Activated T-cell treated with anti-CD3 and anti-CD28 coated beads, Interleukin-2, amount 50 U/mL, for 4 hours (primary cell): ENCODE measurements at places on chromosomes 2 and 18. TPM values are rescaled to one million over a fixed set of nuclear protein-coding genes. Genes with fewer than 3 reads are reported as not detected.

The CCDC102B gene
- 1.5 TPM for total RNA-seq

The STK36 gene
- 18.3 TPM for total RNA-seq

DNA sequence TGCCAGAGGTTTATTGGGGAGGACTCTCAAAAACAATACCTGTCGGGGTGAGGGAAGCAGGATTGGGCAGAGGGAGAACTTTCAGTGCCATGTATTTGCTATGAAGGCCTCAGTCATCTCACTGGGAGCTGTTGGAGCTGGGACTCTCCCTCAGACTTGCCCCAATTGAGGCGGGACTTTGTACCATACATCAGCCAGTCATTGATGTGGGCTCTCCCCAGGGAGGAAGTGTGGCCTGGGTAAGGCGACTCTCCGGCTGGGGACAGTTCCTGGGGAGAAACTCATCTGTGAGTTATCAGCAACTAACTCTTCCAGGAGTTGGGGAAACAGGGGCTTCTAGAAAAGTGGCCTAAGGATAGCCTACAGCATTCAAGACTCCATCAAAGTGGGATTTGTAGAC lies 66.5 kb downstream of the FTCDNL1 start:
- no peak for DNase-seq

DNA sequence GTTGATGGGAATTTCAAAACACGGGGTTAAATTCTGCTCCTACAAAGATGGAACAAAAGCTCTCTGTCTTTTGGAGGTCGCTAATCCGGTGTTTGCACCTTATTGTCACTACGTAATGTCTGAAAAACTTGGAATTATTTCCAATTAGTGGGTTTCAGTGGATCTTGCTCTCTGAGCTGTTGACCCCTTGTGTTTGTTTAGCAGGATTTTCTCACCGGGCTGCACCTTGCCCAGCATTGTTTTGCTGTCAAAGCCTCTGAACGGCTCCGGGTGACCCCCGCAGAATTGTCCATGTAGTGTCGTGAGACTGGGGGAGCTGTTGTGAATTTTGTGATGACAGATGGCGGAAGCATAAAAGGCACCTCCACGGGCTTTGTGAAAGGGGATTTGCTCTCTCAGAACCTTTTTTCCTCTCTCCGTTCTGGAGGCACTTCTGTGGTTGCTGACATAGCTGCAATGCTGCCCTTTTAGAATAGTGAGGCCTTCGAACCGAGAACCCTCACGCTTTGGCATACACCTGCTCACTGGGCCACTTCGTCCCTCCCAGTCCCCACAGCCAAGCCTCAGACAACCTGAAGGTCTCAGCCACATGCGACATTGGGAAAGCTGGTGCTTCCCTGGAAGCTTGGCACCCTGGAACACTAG lies 129.4 kb downstream of the ACOXL start:
- no peak for DNase-seq

DNA sequence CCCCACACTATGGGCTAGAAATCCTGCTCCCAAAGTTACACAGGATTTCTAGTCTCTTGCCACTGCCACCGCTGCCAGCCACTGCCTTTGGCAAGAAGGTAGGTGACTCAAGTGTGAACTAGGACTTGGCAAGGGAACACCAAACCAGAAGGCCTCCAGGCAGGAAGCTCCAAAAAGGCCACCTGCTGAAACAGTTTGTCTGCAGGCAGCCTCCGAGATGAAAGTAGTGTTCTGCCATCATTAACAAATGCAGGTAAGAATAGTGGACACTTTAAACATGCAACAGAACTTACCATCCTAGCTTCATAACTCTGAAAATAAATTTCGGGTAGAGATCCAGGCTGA lies 3.9 kb downstream of the ANKRD44 start:
- DNase-seq, result no peak

DNA sequence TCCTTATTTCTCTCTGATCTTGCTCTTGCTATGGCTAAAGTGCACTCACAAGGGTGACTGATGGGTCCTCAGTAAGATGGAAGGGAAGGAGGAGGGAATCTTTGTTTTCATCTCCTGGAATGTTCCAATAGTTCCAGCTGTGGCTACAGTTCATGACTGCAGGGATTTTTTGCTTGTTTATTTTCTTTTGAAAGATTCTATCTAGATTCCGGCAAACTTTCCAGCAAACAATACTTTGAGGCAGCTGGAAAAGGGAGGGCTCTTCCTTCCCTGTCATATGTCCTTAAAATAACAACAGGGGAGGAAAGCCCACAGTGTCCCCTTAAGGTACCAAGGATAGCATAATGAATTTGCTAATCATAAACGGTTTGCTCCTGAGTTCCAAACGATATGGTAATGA lies 111.3 kb upstream of the SLC14A2 start:
- no peak for DNase-seq

DNA sequence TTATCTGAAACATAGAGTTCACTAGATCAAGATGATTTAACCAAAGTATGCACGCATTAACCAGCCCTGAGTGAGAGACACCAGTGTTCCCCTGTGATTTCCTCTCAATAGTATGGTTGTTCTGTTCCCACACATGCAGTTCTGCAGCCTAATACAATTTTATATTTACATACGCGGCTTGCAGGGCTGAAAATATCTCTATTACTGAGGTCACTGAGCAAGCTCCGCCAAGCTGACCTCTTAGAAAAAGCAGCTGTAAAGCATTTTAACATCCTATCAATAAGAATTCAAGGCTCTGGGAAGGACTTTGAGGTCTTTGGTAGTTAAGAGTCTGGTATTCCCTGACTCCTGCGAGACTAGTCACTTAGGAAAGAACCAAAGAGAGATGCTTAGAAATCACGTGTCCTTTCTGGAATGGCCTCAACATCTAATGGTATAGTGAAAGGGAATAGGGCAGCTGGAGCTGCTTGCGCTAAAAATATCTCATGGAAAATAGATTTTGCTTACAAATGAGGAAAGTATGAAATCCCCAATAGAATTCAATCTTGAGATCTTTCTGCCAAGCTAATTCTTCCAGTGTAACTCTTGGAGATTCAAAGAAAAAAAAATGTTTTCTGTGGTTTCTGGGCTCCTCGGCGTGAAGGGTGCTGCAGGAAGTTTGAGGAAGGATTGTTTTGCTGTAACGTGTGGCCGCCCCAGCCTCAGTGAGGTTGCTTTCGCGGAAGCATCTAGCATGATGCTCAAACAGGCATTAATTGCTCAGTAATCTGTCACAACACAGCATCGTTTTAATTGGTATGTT lies 59.2 kb downstream of the DOCK10 start:
- DNase-seq, result peak; percentile 18

DNA sequence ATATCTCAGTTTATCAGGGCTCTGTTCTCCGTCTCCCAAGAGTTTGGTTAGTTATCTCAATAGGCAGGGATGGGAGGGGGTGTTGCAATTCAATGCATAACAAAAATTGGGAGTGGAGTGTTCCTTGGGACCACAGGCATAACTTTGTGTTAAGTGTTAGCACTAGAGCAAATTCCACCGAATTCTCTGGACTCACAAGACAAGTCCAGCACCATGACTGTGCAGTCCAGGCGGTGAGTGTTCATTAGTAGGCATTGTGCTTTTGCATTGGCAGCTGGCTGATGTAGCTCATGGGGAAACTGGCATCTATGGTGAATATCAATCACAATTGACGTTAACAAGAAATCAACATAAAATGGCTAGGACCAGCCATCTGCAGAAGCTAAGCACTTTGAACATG lies 79.0 kb upstream of the CABLES1 start:
- DNase-seq, result no peak

DNA sequence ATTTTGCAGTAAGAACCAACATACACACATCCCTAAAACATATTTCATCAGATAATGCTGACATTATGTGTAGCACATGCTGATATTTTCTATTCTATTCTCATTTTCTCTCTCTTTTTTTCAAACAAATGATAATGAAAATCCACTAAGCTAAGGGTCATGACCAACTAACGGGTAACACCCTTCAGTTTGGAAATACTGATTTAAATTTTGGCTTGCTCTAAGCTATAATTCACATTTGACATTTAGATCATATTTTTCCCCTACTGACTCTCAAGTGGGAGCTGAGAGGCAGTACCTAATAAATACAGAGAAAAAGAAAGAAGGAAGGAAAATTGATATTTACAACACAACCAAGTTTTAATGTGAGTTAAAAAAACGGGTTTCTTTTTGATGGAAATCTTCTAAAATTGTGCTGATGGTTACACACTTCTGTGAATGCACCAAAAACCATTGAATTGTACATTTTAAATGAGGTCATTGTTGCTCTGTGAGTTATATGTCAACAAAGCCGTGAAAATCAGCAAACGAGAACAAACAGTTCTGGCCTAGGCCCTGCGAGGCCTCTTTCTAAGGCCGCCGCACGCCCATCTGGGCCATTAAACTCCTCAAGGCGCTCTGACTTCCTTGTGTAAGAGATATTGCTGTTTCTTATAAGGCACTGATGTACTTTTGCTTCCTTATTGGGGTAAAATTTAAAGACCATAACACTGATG lies 124.2 kb downstream of the GALR1 start:
- DNase-seq, result no peak

DNA sequence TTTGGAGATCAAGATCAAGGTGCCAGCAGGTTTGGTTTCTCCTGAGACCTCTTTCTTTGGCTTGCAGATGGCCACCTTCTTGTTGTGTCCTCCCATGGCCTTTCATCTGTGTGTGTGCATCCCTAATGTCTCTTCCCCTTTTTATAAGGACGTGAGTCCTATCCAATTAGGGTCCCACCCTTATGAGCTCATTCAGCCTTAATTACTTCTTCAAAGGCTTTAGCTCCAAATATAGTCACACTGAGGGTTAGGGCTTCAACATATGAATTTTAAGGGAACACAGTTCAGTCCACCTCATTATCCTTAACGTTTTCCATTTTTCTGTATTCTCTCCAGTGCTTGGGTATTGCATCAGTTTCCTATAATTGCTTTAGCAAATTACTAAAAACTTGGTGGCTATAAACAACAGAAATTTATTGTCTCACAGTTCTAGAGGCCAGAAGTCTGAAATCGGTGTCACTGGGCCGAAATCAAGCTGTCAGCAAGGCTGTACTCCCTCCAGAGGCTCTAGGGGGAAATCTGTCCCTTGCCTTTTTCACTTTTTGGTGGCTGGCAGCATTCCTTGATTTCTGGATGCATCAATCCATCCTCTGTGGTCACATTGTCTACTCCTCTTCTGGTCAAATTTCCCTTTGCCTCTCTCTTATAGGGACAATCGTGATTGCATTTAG lies 34.1 kb downstream of the CDC42EP3 start:
- no peak for DNase-seq

DNA sequence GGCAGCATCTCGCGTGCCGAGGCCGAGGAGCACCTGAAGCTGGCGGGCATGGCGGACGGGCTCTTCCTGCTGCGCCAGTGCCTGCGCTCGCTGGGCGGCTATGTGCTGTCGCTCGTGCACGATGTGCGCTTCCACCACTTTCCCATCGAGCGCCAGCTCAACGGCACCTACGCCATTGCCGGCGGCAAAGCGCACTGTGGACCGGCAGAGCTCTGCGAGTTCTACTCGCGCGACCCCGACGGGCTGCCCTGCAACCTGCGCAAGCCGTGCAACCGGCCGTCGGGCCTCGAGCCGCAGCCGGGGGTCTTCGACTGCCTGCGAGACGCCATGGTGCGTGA lies 10.7 kb downstream of the ZAP70 start:
- DNase-seq, result no peak

DNA sequence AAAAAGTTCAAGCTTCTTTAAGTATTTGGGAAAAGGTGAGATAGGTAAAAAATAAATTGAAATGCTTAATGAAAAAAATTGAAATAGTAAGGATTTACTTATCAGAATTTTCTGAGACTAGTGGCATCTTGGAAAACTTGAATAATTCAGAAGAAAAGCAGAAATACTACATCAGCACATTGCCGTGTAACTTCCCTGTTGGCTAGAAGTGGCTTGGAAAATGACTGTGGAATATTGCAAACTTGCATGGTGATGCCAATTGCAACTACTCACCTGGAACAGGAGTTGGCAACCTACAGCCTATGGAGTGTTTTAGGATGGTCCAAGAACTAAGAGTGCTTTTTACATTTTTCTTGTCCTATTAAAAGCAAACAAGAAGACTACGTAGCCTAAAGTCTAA lies 603.5 kb upstream of the VRK2 start:
- DNase-seq, result no peak
